ENCODE measurements at places on chromosomes 2 and 18.

- peak; percentile 57 for DNase-seq
Observed at GRCh38 chr2:222318026-222318711, 19.4 kb upstream of the PAX3 start.

- DNase-seq, result no peak
Observed at GRCh38 chr18:48200631-48201336, 208.4 kb downstream of the ZBTB7C start.

DNA sequence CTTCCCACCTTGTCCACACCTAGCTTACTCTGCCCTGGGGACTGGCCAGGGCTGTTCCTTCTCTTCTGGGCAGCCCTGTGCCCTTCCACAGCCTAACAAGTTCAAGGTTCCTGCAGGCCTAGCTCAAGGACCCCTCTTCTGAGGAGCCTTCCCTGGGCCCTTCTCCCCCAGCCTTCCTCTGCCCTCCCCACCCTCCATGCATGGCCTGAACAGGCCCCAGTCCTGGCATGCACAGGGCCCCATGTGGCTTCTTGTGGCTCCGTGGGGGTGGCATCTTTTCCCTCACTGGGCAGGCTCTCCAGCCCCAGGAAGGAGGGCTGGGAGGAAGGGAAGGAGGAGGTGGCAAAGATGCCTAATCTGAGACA is 162.9 kb downstream of the CELF4 start:
- DNase-seq, result no peak

GRCh38 chr18:51149670-51150069 is 47.8 kb downstream of the MEX3C start:
- no peak for DNase-seq

- no peak for DNase-seq
Observed at GRCh38 chr2:38159191-38159590, 83.2 kb upstream of the CYP1B1 start.

DNA sequence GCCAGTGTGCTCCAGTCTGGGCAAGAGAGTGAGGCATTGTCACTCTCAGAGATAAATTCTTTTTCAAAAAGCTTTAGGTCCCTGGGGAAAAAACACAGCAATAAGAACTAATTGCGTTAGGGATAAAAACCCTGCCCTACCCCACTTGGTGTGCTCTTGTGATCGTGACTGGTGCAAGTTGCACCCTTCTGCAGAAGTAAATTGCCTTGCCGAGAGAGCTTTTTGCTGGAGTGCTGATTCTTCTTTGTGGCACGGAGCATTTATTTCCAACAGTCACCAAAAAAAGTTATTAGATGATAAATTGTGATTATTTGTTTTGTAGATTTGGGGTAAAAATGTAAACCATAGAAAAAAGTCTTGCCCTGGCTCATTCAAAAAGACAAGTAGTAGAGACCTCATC is 12.3 kb upstream of the GPR55 start:
- DNase-seq, result no peak

GRCh38 chr2:28544405-28544921 is 48.6 kb downstream of the PLB1 start:
- DNase-seq, result no peak

Data from NCI-H460 (cell line).